ENCODE measurements at places on chromosomes 2 and 18.
A peak's percentile ranks its signal among the peaks of the same experiment; 100 is the strongest.

- no peak for DNase-seq
Measured at GRCh38 chr2:105320651-105321215, 8.8 kb downstream of the TGFBRAP1 start.

GRCh38 chr2:234394450-234394849, 102.4 kb downstream of the ARL4C start:
- DNase-seq = no peak

DNA sequence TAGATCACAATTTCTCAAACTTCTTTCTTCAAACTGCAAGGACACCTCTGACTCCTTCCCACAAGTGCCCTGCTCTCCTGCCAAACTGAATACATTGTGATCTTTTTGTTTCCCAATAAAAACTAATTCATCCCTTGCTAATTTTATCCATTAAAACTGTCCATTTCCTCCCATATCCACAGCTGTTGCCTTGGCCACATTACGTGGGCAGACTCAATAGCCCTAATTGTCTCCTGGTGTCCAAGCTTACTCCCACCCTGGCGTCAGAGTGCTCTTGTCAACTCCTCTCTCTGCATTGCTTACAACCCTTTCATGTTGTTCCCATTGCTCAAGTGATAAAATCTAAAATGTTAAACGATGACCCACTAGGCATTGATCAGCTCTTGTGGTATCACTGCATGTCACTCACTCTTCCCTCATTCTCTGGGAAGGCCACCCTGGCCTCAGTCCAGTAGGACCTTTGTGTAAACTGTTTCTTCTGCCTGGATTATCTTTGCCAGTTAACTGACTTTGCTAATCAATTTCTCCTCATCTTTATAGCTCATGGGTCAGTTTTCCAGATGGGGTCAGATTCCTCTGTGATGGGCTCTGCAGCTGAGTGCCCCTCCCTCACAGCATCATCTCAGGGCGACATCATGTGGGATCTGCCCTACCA, 525.0 kb downstream of the SLC4A3 start:
- DNase-seq = no peak

DNA sequence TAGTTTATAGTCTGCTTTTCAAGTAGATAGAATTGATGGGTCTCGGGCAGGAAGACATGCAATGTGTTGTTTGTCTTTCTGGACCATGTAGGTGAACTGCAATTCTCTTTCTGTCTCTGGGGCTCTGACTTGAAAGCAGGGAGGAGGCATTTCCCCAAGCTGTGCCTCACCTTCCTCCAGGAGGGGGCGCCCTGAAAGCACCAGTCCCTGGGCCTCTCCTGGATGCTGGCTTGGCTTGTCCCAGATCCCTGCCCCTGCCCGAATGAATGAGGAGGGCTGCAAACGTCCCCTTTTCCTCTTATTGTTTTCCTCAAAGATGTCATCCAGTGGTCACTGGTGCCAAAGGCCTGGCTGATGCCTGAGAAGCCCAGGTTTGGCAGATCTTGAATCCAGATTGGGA, 270.6 kb downstream of the CELF4 start:
- no peak for DNase-seq

DNA sequence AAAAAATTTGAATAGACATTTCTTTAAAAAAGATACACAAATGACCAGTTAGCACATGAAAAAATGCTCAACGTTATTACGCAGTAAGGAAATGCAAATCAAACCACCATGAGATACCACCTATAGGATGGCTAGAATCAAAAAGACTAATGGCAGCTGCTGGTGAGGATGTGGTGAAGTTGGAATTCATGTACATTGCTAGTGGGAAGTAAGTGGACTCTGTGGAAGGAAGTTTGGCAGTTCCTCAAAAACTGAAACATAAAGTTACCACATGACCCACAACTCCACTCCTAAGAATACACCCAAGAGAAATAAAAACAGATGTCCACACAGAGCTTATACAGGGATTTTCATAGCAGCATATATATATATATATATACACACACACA, 51.2 kb downstream of the MBP start:
- DNase-seq = peak; percentile 93

- DNase-seq = no peak
Measured at GRCh38 chr2:190138032-190138431, 75.5 kb upstream of the MSTN start.

DNA sequence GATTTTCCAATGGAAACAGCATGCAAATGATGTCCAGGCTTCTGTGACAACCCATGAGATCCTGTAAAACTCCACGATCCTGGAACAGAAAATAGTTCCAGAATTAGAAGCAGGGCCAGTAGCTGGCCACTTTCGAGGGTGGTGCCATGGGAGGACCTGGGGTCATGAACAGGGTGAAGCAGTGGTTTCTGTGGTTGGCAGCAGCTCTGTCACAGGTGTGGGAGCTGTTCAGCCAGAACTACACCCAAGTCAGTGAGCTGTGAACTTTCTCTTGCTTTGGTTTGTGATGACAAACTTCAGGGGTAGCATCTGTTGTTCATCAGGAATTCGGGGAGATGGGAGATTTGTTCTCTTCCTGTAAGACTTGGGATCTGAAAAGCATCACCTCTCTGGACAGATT, 314.4 kb upstream of the NT5C1B start:
- no peak for DNase-seq

DNA sequence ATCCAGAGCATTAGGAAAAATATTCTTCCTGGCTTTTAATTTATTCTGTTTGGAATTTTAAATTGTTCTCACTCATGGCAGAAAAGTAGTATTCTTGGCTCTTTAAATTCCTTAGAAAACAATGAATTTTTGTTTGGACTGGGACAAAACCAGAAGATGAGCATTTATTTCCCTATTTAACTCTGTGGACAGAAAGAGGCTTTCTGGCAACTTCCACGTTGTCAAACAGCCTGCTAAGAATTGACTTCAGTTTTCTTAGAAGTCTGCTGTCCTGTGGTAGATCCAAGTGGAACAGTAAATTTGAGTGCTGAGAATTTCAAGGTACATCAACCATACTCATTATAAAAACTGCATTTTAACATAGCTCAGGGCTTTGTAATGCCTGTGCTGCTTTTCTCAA, 83.8 kb downstream of the MGAT5 start:
- DNase-seq = no peak

- DNase-seq = no peak
Measured at GRCh38 chr2:55112229-55113031, 62.2 kb upstream of the RTN4 start.

- peak; percentile 83 for DNase-seq
Measured at GRCh38 chr2:72222829-72223564, 75.3 kb upstream of the CYP26B1 start.

Data from fibroblast of skin of left biceps (primary cell).